ENCODE measurements at places on chromosomes 1 and 21. TPM values are rescaled to one million over a fixed set of nuclear protein-coding genes. Genes with fewer than 3 reads are reported as not detected.

- peak; percentile 58 for DNase-seq
- H3K4me3 ChIP-seq = peak overlapping the region; percentile 58
- peaks cover 81% of the 10 kb centered on the region for H3K4me1 ChIP-seq
- peak overlapping the region; percentile 96 for H3K27ac ChIP-seq
- peaks cover 37% of the 10 kb centered on the region for H3K36me3 ChIP-seq
These were observed 8.6 kb upstream of the SPSB1 start for GRCh38 chr1:9284061-9284460.

- H3K27me3 ChIP-seq = peaks cover 3% of the 10 kb centered on the region
- no peak for DNase-seq
- no peaks in the 10 kb centered on the region for H3K36me3 ChIP-seq
- no peak overlapping the region for H3K27ac ChIP-seq
- H3K4me3 ChIP-seq = no peak overlapping the region
These were observed 83.2 kb downstream of the SPSB1 start for GRCh38 chr1:9375912-9376311.

The SIK1 gene
- 4.6 TPM for total RNA-seq

The NBPF3 gene
- 5.0 TPM for total RNA-seq

The UMODL1 gene
- total RNA-seq = 0.10 TPM

Measured in activated CD4-positive, alpha-beta memory T cell treated with anti-CD3 and anti-CD28 coated beads, Interleukin-2, amount 10 ng/mL, durations not matched to agents 7 days and 5 days (primary cell).